ENCODE measurements at places on chromosomes 3 and 15.

DNA sequence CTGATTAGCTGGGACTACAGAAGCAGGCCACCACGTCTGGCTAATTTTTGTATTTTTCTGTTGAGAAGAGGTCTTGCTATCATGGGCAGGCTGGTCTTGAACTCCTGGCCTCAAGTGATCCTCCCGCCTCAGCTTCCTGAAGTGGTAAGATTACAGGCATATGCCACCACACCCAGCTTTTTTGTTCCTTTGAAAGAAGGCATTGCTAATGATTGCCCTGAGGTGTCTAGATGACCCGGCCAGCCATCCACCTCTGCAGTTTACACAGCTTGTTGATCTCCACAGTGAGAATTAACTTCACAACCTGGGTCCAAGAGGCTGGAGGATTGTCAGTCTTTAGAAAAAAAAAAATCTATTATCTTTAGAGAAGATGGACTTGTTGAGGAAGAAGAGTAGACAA lies 58.7 kb downstream of the SMAD3 start:
- DNase-seq, result no peak

DNA sequence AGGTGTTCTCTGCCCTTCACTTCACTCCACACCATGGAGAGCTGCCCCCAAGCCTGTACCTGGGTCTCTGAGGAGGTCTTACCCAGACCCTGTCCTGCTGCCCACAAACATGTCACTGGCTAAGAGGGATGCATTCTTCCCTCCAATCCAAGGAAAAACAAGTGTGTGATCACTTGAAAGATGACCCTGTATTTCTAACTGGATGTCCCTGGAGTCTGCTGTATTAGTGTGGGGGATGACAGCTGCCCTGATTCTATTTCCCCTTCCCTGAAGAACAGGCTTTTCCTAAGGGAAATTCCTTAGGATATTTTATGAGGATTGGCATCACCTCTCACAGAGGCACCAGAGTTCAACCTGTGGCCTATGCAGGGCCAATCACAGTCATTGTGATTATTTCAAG lies 55.0 kb upstream of the GATA2 start:
- DNase-seq, result no peak

GRCh38 chr3:69567023-69567709 lies 172.1 kb upstream of the MITF start:
- no peak for DNase-seq

GRCh38 chr3:35498506-35499210 lies 140.7 kb upstream of the ARPP21 start:
- no peak for DNase-seq

DNA sequence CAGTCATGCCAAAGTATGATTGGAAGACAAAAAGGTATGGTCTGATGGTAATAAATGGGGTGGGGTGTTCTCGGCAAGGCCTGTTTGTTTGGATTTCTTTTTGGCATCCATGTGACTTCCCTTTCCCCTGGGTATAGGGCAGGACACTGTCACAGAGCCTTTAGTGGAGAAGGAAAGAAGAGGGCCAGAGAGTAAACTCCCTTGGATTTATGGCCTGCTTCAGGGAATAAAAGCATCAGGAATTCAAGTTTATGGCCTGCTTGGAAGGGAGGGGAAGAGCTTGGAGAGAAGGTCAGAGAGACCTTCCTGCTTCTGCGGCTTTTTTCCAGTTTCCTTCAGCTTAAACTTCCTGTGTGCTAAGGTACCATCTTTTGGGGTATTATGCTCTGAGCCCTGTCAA lies 179.4 kb upstream of the ADAMTS9 start:
- DNase-seq, result no peak

DNA sequence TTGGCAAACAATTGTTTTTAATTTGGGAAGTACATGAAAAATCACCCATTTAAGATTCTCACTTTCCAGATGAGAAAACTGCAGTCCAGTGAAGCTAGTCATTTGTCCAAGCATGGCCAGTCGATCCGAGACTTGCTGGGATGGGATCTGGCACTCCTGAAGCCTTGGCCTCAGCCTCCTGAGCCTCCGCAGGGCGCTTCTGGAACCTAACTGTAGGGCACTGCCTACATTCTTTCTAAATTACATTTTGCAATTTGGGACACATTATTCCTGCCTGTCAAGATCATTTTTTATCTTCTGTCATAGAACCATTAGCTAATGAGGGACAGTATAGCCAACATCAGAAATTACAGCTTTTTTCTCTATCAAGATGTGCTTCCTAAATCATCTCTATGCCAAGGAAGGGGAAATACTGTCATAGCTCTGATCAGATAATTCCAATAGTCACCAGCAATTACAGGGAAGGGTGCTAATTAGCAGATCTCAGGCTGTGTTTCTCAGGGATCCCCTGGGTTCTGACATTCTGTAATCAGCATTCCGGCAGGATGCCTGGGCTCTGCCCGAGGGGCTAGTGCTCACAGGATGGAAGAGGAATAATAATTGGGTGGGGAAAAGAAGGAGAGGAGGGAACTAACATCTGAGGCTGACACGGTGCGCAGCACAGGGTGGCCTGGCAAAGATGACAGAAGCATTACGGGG lies 28.3 kb downstream of the ANAPC13 start:
- peak; percentile 18 for DNase-seq

- DNase-seq, result no peak
These were observed 63.0 kb upstream of the CFAP161 start for GRCh38 chr15:81071120-81071519.
